ENCODE measurements at places on chromosomes 1 and 21.

- DNase-seq, result no peak
Measured at GRCh38 chr1:193472430-193472829, 286.0 kb upstream of the B3GALT2 start.

DNA sequence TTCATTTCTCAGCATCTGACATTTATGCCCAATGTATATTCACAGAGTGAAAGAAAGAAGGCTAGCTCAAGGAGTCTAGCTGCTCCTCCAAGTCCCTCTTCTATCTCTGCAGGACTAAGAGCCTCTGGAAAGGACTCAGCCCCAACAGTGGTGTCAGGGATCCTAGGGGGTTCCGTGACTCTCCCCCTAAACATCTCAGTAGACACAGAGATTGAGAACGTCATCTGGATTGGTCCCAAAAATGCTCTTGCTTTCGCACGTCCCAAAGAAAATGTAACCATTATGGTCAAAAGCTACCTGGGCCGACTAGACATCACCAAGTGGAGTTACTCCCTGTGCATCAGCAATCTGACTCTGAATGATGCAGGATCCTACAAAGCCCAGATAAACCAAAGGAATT lies 3.7 kb downstream of the LY9 start:
- no peak for DNase-seq

DNA sequence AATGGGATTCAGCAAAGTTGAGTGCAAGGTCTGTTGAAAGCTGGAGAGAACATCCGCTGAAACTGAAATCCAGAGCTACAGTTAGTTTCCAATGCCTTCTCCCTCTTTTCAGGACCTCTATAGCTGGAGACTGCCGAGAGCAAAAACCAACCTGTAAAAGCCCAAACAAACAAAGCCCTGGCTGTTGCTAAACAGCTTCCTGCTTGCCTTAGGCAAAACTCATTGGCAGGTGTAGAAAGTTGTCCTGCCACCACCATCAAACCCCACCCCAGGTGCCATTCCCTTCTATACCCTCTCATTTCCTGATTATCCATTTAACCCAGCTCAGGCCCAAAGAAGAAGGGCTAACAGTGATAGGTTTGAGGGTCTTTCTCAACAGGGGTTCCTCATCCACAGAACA lies 24.7 kb downstream of the SCYL3 start:
- no peak for DNase-seq

- DNase-seq, result peak; percentile 83
Measured at GRCh38 chr1:94729267-94729666, 90.9 kb upstream of the SLC44A3 start.

DNA sequence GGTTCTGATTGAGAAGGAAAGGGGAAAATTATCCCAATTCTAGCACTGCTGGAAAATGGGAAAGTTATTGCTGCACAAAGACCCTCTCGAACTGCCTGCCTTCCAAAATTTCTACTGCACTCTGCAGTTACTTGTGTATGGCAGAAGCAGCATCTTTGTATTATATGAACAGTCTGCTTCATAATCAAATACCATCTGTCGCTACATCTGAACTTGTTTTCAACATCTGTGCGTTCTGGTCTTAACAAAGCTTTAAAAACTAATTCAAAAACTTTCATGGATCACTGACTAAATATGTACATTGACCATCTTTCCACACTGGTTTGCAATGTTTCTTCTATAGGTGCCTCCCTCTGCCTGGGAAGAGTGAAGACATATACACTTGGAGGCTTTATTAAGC lies 79.2 kb downstream of the PROX1 start:
- DNase-seq, result no peak

DNA sequence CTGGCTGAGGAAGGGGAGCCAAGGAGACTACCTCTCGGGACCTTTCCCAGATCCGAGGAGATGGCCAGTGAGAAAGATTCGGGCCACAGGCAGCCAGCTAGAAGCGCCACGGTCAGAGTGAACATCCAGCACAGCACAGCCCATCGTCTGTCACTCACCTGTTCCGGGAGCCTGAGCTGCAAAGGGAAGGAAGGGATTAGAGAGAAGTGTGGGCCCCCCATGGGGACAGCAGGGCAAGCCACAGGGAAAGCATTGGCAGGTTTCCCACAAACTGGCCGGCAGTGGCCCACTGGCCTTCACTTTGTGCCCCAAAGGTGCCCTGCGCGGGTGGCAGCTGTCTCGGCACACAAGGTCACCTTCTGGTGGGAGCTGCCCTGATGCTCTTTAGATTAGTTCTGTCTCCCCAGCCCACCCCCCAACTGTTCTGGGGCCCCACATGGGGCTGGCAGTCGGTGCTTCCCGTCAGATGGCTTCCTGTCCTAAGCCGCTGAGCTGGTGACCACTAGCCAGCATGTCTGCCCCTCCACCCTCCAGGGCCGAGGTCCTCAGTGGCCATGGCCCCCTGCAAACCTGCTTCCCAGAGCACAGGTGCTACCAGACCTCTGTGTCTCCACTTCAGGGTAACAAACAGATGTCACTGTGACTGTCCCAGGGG lies 56.7 kb downstream of the LACTBL1 start:
- DNase-seq, result no peak

DNA sequence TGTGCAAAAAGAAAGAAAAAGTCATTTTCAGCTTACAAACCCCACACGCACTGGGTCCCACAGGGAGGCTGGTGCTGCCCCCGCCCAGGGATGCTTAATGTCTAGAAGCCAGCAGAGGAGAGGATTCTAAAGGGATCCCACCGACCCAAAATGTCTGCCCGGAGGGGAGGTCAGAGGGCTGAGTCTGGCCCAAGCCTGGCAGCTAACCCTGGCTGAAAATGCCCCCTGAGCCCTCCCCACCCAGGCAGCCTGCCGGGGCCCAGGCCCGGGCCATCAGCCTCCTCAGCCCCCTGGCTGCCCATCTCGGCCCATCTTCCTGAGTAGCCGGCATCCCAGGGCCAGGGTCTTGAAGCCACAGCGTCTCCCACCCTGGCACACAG lies 33.5 kb downstream of the ACOT7 start:
- DNase-seq, result no peak

DNA sequence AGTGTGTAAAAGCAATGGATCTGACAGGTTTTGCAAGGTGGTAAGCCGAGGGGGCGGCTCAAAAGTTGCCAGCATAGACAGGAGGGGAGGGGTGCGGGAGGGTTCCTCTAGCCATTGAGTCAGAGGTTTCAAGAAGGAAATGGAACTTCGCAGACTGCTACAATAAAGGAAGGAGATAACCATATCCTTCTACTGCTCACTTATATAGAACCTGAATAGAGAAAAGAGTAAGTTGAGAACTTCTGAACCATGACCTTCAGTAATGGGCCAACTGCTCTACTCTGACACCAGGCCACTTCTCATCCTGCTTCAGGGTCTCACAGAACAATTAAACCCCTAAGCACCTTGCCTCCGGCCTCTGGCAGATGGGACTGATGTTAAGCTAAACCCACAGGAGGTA lies 26.3 kb upstream of the BCAR3 start:
- no peak for DNase-seq

DNA sequence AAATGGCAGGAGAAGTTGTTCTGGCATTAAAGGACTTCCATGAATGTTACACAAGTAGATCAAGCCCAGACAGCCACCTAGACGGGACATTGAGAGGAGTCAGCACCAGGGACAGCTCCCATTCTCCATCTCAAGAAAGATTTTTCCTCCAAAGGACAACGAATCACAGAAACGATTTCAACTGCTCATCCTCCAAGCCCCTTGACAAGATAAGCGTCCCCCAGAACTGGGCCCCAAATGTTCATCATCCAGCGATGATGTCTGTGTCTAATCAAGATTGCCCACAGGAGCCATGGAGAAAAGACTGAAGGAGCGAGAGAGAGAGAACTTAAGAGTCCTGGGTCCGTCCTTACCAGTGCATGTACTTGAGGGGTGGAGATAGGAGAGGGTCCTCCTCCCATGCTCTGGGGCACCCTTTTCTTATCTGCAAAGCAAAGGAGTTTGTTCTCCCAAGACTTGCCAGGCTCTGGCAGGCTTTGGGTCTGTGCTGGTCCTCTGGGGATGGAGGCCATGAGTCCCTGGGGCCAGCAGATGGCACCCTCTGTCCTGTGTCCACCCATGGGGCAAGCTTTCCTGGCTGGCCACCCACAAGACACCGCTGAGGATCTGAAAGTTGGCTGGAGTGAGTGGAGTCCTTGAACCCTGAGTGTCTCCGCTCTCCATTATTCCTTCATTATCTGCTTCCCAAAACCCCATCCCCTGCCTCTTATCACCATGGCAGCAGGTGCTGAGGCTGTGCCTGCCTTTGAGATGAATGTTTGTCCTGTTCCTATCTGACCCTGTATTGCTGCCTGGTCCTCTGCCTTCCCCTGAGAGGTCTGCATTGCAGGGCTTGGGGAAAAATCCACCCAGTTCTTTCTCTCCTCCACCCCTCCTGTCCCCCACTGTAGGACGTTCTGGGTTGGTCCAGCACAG lies 164.6 kb downstream of the ACTL8 start:
- DNase-seq, result peak; percentile 55

GRCh38 chr1:58515794-58516401 lies 30.6 kb downstream of the OMA1 start:
- peak; percentile 80 for DNase-seq

GRCh38 chr1:109805486-109806165 lies 41.9 kb upstream of the EPS8L3 start:
- DNase-seq, result peak; percentile 32

GRCh38 chr1:219801156-219801820 lies 127.1 kb downstream of the SLC30A10 start:
- DNase-seq, result no peak

DNA sequence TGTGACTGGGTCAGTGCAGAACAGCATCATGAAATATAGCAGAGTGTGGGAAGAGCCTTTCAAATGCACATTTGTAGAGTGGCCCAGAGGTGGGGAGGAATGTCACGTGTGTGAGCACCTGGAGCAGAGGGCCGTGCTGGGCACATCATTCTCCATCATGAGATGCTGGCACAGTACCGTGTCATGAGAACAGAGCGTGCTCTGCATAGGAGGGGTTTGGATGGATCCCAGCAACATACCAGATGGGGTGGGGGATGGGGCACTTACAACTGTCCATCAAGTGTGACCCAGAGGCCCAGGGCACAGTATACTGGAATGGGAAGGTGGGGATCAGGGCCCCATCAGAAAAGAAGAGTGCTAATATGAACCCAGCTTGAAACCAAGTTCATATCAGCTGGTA lies 182.0 kb downstream of the LMX1A start:
- no peak for DNase-seq

GRCh38 chr1:219076326-219076937 lies 97.2 kb upstream of the LYPLAL1 start:
- DNase-seq, result no peak

- DNase-seq, result no peak
Measured at GRCh38 chr1:69258842-69259241, 308.9 kb upstream of the LRRC7 start.

GRCh38 chr1:52726265-52727113 lies at the start of gene ZYG11B:
TSS of gene ZYG11B (plus strand) at chr1:52726453. CDS start at chr1:52726654, 201 bp downstream.
- DNase-seq, result peak; percentile 91

GRCh38 chr1:78289603-78290002 lies 201.2 kb upstream of the PTGFR start:
- no peak for DNase-seq

DNA sequence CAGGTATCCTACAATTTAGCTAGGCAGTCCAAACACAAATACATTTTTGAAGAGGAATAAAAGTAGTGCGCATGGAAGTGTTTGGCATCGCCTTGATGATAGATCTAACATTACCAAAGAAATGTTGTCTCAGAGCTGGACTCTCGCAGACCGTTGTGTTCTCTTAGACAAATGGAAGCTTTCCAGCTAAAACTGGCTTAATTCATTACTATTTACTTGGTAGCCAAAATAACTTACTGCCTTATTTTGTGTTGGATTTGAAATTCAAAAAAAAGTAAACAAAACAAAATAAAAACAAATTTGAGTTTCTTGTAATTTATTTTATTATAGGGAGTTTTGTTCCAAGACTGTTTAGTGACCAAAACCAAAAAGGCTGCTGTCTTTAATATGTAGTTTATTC lies 51.6 kb downstream of the PDE4B start:
- no peak for DNase-seq

DNA sequence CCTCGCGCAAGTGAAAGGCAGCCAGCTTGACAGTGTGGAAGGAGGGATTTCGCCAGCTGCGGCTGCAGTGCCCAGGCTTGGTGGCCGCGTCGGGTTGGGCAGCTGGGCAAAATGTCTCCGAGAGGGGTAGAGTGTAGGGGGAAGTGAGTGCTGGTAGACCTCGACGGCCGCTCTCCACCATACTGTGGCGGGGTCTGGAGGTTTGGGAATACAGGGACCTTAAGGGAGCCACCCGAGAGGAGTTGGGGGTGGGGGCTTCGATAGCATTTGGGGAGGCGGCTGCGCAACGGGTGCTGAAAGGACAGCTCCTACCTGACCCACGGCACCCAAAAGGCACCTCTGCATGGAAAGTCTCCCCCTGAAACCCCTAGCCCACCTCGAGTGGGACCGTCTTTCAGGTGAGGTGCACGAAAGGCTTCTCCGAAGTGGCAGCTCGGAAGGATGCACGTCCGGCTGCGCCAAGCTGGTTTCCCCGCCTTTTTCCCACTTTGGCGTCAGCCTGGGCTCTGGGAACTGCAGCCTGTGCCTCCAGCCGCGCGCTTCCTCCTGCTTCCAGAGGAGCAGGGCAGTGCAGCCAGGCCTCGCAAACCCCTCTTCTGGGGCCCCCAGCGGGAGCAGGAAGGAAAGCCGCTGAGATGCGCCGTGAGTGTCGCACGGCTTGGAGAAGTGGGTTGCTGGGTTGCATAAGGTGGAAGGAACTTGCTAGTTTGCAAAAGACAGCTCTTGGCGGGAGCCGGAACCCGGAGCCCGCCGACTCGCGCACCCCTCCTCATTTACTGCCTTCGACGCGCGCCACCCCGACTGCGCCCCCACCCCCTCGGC lies 531 bp upstream of the HMGN2 start:
- peak; percentile 80 for DNase-seq

DNA sequence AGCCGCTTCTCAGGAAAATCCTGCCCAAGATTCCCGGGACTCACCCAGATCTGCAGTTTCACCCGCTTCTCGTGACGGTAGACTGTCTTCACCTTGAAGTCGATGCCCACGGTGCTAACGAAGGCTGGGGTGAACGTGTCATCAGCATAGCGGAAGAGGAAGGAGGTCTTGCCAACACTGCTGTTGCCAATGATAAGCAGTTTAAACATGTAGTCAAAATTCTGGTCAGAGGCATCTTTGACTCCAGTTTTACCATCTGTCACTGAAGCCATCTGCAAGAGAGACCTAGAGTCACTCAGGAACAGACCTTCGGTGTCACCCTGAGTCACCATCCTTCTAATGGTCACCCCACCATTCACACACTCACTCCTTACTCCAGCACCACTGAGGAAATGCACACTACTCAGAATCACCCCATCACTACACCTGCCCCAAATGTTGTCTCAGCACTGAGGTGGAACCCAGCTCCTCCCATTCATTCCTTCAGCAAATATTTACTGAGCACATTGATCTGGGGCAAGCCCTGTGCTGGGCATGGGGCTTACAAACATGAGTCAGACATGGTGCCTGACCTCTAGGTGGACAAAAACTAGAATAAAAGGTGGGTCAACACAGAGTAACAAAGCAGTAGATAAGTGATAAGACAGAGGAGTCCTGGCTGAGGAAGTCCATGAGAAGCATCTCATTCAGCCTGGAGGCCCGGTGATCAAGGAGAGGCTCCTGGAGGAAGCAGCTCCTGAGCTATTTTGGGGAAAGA lies 13.5 kb downstream of the RAB3B start:
- no peak for DNase-seq

GRCh38 chr1:8267307-8267706 lies 50.6 kb upstream of the SLC45A1 start:
- DNase-seq, result no peak

- DNase-seq, result no peak
Measured at GRCh38 chr1:29821605-29822004, 585.3 kb downstream of the PTPRU start.

All from astrocyte of the spinal cord (primary cell).